ENCODE measurements at places on chromosomes 16 and 17.

DNA sequence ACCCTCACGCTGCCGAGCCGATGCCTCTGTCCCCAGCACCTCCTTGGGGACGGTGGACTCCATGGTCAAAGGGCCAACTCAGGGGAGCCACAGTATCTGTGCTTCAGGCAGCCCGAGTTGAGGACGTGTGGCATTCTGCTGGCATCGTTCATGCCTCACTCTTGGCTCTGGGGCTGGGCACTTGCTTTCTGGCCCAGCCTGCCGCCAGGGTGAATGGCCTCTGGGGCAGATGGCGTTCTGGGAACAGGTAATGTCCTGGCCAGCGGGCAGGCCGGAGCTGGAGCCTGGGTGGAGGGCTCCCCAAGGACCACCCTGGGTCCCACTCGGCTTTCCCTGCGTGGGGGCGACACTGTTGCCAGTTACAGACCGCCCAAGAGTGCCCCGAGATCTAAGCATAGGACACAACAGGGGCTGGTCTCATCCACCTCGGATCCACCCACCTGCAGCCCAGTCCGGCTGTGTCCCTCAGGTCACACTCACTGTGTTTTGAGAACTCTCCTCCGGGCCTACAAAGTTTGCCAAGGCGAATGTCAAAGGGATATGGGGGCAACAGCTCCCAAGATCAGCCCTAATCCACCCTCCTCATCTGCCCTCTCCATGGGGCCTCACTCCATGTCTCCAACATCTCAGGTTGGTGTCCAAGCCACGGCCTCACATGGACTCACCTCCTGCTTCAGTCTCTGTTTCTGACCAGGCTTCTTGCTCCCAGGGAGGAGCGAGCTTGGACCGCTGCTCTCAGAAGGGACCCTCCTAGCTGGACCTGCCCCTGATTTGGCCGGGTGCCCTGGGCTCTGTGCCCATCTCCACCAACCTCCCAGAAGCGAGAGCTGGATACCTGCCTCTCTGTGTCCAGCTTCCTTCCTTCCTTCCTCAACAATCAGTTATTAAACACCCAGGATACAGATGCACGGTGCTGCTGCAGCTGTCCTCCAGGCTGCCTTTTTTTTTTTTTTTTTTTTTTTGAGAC is 60.8 kb downstream of the TMEM235 start:
- no peak for DNase-seq

GRCh38 chr17:31479062-31479408 is 87.6 kb downstream of the RAB11FIP4 start:
- no peak for DNase-seq

DNA sequence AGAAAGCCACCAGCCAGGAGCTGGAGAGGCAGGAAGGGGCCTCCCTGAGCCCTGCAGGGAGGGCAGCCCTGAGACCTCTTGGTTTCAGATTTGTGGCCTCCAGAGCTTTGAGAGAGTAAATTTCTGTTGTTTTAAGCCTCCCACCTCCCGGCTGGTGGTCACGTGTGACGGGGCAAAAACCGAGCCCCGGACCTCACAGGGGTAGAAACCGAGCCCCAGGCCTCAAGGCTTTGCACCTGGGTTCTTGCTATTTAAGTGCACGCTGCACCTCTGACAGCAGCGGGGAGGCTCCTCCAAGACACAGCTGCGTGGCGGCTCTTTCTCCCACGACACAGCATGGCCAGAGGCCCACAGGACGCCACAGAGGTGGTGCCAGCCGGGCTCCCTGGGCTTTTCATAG is 17.4 kb upstream of the ZC3H18 start:
- no peak for DNase-seq

DNA sequence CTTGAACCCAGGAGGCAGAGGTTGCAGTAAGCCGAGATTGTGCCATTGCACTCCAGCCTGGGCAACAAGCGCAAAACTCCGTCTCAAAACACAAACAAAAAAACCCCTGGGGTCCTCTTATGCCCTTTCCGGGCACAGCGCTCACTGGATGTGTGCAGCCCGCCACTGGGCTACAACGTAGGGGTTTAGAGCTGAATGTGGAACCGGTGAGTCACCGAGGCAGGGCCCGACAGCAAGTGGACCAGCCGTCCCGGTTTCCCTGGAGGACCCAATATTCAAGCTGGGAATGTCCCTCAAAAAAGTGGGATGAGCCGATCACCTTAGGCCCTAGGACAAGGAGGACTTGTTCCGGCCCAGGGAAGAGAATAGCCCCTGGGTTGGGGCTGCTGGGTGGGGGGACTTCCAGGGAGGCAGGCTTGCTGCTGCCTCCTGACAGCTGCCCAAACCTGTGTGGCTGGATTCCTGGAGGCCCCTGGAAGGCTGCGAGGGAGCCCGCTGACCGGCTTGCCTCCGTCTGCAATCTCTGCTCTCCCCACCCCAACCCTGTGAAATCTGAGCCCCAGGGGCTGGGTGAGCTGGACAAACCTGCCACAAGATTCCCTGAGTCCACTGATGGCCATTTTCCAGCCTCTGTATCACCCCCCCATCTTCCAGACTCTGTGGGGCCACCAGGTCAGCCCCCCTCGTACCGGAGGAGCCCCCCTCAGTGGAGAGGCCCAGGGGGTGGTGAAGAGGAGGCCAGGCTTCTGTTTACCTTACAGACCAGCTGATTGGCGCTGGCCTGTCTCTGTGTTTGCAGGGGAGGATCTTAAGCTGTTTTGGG is 2.9 kb upstream of the CLDN9 start:
- no peak for DNase-seq

- DNase-seq, result no peak
Measured at GRCh38 chr16:88505405-88506082, 52.5 kb downstream of the ZFPM1 start.

DNA sequence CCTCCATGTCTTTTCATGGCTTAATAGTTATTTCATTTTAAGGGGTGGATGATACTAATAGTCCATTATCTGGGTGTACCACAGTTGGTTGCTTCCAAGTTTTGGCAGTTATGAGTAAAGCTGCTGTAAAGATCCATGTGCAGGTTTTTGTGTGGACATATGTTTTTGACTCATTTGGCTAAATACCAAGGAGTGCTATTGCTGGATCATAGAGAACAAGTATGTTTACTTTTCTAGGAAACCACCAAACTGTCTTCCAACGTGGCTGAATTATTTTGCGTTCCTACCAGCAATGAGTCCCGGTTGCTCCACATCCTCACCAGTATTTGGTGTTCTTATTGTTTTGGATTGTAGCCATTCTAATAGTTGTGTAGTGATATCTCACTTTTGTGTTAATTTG is 181.9 kb downstream of the SPECC1 start:
- peak; percentile 40 for DNase-seq

DNA sequence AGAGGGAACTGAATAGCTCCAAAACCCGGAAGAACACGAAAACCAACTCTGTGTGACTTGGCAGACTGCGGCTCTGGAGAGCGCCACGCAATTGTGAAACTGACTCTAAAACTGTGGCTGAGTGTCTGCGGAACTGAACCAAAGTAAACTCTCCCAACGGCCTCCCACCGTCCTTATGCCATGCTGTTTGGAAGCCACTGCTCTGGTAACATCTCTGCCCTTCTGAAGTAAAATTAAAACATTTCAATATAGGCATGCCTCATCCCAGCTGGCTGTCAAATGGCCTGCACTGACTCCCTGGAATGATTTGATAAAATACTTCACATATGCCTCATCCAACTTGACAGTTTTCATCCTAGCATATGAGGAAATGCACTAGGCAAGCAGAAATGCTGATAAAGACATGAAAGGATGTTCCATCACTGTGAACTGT is 70.2 kb downstream of the PARN start:
- DNase-seq, result no peak

GRCh38 chr16:25063865-25064264 is 47.7 kb upstream of the LCMT1 start:
- peak; percentile 40 for DNase-seq

DNA sequence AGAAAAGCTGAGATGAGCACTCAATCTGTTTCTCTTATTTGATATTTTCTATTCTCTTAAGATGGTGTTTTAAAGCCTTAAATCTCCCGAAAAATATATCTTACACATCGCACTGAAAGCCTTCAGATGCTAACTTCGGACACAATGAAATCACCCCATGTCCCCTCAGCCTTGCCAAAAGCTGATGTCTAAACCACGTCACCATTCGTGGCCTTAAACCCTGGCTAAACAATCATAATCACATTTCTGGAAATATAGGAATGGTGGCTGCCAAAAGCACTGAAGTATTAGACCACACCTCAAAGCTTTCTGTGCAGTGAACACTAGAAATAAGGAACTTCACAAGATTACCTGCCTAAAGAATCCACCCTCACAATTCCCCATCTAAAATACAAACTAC is 402.7 kb downstream of the SOX9 start:
- no peak for DNase-seq

DNA sequence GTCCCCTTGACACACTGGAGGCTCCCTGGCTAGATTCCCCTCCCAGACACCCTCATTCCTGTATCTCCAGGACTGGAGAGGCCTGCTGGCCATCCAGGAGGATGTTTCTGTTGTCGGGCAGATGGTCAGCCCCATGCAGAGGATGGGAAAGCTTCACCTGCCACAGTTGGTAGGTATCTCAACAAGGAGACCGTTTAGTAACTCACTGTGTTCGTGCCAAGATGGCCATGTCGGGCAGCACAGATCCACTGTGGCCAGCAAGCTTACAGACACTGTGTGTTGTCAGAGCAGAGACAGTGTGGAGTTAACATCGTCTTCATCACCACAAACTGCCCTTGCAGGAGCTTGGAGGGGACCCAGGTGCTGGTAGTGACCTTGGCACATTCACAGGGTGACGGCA is 390.9 kb downstream of the SEC14L1 start:
- DNase-seq, result no peak

- DNase-seq, result no peak
Measured at GRCh38 chr16:24612656-24613055, 73.3 kb downstream of the RBBP6 start.

GRCh38 chr17:40121181-40122135 is at the start of gene MSL1:
Gene MSL1 (plus strand): TSS chr17:40121971. CDS start chr17:40122613, 642 bp downstream.
- peak; percentile 96 for DNase-seq

GRCh38 chr16:87327798-87328495 is 10.8 kb upstream of the C16orf95 start:
- no peak for DNase-seq

DNA sequence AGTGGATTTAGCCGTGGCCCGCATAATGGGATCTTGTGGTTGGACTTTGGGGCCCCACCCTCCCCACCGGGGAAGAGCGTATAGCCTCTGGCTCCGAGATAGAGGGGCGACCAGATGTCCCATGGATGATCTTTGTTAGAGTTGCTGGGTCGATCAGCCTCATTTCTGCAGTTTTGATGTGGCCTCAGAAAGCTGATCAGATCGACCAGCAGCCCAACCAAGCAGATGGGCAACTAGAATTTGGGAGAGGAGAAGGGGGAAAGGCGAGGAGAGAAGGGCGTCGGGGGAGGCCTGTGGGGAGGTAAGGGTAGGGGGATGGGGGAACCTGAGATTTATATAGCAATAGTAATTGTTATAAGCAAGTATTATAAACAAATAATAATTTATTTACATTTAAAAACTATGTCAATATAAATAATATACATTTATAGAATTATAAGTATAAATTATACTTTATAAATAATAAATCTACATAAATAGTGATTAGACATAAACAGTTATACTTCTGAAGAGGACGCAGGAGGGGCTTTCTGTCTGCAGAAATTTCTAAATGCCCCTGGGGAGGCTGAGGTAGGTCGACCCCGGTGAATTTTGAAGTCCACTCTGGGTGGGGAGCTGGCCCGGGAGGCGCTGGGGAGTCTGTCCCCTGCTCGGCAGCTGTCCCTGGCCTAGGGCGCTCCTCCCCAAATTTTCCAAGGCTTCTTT is 136.3 kb downstream of the KCNJ12 start:
- no peak for DNase-seq

All from AG08395 (cell line).